Activated T-cell treated with anti-CD3 and anti-CD28 coated beads for 4 hours (primary cell): ENCODE measurements at places on chromosomes 7 and 10.

GRCh38 chr7:54729107-54729506 is 29.9 kb downstream of the SEC61G start:
- no peak for DNase-seq

DNA sequence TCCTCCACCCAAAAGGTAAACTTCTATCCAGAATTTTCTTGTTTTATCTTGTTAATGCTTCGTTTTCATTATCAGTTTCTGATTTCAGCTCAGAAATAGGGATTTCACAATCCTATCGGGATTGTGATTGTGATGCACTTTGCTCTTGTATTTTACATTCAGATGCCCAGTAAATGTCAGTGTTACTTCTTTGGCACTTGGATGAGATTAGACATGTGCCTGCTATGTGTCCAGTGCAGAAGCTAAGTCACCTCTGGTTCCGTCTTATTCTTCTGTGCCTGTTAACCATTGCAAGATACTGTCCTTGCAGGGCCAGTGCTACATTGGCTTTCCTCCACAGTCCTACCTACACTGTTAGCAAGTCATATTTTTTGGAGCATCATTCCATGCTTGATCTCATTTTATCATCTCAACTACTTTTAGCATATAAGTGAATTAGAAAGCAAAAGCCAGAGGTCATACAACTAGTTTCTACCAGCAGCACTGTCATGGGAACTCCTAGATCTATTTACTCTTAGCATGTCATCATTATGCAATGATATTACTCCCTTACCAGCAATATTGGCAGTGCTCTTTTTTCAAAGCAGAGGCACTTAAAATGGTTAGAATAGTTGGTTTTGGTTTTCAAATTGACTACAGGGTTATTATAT is 26.7 kb downstream of the ZNF277 start:
- no peak for DNase-seq

DNA sequence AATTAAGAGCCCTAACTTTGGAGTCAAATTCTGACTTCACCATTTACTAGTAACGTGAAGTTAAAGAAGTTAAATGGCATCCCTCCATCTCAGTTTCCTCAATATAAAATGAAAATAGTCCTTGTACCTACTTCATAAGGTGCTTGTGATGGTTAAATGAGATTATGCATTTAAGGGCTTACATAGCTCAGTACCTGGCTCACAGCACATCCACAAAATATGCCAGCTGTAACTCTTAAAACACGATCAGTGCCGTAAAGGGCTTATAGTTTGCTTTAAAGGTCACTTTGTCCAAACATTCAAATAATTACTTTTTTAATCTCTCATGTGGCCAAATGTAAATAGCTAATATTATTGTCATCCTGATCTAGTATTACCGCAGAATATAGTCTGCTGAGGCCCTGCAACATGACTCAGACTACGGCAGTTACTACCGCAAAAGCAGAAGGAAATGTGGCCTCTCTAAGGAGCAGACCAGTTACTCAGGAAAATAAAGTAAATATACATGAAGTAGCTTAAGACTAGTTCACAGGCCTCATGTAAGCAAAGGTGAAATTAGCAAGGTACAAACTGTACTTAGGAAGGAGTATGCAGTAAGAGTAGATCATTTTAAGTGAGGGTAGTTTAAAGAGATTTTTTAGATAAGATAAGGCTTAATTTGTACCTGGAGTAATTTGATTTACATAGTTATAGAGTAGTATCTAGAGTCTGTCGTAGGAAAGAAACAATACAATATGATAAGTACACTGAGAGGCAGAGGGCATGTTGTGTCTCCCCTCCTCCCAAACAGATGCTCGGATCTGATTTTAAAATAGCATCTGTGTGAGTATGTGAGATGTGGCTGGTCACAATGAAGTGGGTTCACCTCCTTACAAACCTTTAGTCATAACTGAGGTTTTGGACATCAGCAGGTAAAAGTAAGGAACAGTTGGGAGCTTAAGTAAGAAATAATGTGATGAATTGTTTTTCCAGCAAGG is 13.1 kb downstream of the CASP2 start:
- no peak for DNase-seq

DNA sequence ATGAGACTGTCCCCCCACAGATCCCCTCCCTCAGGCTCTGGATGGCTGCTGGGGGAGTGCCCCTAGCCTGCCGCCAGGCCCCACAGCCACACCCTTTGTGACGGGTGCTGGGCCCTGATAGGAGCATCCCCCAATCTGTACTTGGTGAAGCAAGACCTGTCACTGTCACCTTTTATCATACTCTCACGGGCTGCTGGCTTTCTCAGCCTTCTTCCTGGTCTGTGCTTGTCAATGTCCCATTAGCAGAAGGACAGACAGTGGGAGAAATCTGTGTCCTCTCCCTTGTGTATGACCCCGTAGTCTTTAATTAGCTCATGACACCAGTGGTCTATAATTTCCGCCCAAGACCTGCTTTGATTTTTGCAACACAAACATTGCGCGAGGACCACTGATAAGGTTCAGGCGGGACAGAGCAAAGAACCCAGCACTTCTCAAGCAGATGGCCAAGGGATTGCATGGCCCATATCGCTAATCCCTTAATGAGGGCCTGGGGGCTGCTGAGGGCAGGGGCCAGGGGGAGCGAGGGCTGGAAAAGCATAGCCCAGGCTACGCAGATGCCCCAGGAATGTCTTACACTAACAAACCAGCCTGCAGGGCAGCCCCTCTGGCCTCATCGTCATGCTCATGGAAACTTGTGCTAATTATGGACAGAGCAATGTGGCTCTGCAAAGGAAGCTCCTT is 127.8 kb downstream of the PTPN20 start:
- DNase-seq, result no peak

DNA sequence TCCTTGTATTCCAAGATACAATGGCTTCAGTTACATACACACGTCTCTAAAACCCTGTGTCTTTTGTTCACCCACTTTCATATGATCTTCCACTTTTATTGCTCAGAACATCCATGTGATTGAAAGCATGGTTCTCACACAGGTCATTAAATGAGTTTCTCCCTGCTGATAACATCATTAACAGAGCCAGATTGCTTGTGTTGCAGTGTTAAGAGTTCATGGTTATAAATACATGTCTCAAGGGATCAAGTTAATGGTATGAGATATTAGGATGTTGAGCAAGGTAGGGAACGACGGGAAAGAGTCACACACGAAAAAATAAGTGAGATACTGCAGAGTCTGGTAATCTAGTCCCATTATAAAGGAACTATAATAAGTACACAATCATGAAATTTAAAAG is 861.5 kb downstream of the SORCS1 start:
- no peak for DNase-seq
